ENCODE measurements at places on chromosomes 2 and 18.

- no peak for DNase-seq
Measured at GRCh38 chr2:138757384-138757783, 22.8 kb downstream of the NXPH2 start.

DNA sequence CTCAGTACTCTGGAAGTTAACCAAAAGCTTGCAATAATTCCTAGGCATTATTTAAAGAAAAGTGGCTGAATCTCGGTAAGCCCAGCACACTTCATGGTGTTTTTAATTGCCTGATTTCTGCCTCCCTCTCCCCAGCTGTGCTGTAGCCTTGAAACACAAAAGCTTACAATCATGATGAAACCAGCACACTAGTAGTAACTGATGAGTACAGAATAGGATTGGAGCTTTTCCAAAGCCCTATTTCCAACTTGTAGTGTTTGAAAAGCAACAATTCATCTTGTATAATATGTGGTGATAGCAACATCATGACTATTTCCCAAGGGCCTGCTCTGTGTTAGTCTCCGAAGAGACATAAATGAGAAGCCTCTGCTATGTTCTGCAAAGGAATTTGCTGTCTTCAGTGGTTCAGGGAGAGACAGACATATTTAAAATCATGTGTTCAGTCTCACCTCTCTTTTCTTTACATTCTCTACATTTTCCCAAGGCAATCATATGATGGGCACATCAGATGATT is 1015.0 kb downstream of the BCL11A start:
- no peak for DNase-seq

GRCh38 chr18:35178260-35178659 is 62.6 kb upstream of the ZNF397 start:
- DNase-seq, result no peak

- no peak for DNase-seq
Measured at GRCh38 chr2:75493230-75493629, 67.5 kb downstream of the EVA1A start.

- peak; percentile 20 for DNase-seq
Measured at GRCh38 chr2:118089139-118089800, 999 bp downstream of the INSIG2 start.

DNA sequence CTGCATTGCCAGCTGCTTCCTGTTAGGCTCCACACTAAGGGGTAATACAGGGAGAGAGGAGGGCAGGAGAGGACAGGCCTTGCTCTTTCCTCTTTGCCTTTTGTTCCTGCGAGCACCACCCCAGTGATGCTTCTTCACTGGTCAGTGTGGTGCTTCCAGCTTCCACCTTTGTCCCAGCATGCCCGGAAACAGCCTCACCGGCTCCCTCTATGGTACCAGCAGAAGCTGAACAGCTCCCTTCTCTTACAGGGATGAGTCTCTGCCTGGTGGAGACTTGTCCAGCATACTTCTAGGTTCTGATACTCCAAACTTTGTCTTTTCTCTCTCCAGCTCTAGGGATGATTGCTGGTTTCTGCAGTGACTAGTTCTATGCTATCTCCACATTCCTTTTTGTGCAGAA is 413.3 kb downstream of the TSN start:
- no peak for DNase-seq

DNA sequence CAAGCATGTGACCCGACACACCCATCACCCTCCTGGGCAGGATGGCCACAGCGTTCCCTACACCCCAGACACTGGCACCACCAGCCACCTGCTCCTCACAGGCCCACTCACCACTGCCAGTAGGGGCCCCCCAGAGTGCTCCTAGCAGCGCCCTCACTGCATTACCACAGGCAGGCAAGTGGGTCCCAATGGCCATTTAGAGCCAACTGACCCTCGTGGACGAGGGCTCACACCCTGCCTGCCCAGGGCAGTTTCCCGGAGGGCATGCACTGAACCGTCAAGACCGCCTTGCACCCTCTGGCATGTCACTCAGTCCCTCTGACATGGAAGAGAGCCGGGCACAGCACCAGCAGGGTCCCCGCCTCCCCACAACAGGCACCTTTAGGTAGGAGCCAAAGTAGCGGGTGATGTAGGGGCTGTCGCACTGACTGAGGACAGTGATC is 7.3 kb downstream of the STK25 start:
- DNase-seq, result peak; percentile 29

GRCh38 chr2:187554011-187554703 is at the start of gene TFPI:
TFPI (minus strand) TSS chr2:187554435; CDS start chr2:187503768, 50,667 bp downstream.
- peak; percentile 12 for DNase-seq

GRCh38 chr2:190546734-190547133 is 12.2 kb upstream of the NEMP2 start:
- no peak for DNase-seq

DNA sequence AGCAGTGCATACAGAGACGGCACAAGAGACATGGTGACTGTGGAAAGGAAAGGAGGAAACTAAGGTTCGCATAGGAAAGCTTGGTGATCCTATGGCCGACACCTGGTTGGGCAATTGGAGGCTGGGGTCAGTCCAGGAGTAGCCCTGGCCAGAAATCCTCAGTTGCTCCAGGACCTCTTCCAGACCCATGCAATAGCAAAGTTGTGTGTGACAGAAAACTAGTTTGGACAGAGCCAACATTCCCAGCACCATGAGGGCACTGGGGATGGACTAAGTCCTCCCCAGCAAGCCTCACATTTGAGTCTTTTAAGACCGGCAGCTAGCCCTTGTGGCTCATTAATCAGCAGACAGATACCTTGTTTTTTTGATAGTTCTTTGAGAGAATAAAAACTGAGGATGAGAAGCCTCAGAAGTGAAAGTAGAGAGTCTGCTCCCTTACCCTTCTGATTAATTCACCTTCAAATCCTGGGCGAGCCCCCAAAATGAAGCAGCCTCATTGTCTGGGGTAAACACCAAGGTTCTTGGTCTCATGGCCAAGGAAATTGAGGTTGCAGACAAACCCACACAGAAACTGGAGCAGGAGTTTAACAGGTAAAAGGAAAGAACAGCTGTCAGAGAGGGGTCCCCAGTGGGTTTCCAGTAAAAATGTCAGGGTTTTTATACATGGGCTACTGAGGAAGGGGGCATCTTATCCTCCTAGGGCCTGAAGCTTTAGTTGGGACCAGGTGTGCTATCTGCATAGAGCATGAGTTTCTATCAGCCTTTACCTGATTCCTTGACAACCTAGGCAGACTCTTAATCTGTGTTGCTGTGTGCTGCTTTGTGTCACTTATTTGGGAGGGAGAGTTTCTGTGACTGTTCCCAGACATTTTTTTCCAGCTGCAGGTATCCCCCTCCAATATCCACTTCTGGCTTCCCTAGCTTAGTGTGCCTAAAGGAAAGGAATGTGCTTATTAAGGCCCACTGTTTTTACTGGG is 39.1 kb downstream of the STK17B start:
- DNase-seq, result no peak

GRCh38 chr2:19359456-19359855 is 1.0 kb upstream of the OSR1 start:
- DNase-seq, result no peak

DNA sequence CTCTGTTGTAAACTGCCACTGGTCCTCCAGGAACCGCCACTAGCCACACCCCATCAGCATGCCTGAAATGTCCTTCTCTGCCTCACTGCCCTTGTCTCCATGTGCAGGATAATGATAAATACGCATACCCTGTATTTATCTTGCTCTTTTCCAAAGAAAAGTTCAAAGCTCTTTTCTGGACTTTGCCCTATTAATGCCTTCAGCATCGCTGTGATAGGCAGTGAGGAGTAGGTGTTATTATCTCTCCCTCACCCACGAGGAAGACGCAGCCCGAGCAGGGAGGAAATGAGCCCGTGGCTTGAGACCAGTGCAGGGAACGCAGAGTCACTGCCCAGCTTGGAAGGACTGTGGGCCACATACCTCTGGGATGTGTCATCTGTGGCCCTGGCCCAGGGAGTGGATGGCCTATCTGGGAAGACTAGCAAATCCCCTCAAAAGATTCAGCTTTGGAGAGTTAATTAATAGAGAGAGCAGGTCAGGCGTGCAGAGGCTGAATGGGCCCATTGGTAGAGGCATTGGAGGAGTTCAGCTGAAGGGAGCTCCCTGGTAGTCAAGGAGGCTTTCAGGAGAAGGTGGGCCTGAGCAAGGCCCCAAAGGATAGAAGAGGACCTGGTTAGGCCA is 39.5 kb upstream of the MCFD2 start:
- peak; percentile 82 for DNase-seq

DNA sequence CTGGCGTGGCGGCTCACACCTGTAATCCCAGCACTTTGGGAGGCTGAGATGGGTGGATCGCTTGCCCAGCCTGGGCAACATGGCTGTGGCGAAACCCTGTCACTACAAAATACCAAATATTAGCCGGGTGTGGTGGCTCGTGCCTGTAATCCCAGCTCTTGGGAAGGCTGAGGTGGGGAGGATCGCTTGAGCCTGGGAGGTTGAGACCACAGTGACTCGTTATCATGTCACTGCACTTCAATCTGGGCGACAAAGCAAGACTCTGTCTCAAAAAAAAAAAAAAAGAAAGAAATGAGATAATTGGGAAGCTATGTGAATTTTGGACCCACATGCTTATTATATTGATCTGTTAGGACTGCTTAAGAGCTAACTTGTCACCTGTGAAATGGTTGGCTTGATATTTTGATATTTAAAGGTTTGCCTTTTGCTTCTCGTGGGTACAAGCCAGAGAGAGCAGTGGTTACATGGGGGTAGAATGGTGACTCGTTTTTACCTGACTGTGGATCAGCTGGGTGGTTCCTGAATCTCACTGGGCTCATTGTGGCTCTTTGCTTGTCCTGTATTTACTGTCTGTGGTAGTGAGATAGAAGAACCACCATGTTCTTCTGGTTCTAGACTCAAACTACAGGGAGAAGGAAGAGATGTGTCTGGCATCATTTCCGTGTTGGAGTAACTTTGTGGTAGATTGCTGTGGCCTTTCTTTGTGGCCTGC is 28.9 kb downstream of the ZNF532 start:
- DNase-seq, result no peak

DNA sequence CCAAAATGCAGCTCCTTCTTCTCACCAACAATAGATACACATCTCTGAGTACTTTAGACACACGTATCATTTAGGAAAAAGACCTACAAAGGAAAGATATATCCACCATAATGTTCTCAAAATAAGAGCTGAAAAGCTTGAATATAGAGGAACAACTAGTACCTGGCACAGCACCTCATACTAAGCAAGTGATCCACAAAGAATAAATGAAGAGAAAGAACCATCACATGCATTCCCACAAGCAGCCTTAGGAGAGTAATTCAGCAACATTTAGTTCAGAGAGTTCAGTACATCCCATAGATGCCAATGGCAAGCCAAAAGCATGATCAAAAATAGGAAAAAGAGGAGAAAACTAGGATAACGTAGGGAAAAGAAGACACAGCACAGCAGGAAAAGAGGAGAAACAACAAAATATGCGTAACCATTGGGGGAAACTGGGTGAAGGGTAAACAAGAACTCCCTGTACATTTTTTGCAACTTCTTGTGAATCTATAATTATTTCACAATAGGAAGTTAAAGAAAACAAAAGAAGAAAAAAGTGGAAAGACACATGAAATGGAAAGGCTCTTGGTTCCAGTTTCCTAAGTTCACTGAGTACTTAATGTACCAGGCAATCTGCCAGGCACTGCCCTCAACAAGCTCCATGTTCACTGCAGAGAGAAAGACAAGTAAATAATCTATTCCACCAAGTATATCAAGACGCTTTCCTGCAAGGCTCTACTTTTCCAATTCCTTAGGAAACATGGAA is 22.3 kb downstream of the CLASP1 start:
- peak; percentile 92 for DNase-seq

DNA sequence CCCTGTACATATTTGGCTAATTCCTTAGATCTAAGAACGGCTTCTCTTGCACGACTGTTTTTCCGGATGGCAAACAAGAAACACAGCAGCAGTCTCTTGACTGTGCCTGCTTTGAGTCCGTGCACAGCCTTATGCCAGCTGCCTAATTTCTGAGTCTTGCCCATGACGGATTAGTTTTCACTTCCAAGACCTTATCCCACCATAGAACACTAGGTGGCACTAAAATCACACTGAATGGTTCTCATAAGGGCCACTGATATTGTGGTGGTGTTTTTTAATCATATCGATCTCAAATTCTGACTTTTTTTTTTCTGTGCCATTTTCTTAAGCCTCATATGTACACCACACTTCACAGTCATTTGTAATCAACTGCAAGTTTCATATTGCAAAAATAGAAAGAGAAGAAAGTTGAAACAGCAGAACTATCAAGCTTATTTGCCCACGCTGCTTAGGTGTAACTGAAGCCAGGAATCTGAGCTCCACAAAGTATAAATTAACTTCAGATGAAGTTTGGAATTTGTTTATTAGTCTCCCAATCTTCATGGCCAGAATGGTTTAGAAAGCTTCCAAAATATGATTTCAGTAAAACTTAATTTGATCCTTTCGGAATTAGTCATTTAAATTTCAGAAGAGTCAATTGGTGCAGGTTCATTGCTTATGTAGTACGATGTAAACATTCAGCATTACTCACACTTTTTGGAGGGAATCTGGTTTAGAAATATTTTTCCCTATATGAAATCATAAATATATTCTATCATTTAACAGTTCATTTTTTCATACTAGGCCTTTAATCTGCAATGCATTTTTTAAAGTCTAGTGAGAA is 45.5 kb upstream of the SCN7A start:
- DNase-seq, result no peak

DNA sequence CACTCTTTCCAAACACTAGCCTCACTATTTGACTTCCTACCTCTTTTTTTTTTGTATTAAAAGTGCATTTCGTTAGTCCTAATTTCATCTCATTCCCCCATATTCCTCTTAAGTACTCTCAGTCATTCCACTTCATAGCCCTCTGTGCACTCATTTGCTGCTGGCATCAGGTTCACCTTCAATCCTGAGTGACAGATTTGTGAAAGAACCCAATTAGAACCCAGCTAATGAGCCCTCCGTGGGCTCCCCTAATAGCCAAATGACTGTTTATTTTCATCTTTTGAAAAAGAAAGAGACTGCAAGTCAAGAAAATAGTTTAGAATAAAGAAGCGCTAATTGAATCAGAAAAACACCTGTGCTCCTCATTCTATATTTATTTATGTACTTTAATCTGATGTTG is 512.1 kb upstream of the LRATD1 start:
- DNase-seq, result no peak

DNA sequence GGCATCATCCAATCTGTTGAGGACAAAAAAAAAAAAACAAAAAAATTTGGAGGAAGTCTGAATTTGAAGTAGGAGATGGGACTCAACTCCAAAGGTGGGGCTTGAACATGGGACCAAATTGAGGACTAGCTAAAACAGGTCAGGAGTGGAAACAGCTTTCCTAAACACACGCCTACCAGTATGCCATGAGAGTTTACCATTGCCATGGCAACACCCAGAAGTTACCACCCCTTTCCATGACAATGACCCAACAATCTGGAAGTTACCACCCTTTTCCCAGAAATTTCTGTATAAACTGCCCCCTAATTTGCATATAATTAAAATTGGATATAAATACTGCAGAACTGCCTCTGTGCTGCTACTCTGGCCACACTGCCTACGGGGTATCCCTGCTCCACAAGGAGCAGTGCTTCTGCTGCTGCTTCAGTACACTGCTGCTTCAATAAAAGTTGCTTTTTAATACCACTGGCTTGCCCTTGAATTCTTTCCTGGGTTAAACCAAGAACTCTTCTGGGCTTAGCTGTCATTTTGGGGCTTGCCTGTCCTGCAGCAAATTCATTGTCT is 73.3 kb upstream of the FSIP2 start:
- no peak for DNase-seq

Data from thyroid gland (tissue), 4 donors.